ENCODE measurements at places on chromosomes 13 and 19. TPM values are rescaled to one million over a fixed set of nuclear protein-coding genes. Genes with fewer than 3 reads are reported as not detected.

The MRPL57 gene
- 24.9 TPM for total RNA-seq

The ZNF611 gene
- 3.2 TPM for total RNA-seq

The POSTN gene
- 0.05 TPM for total RNA-seq

The ALG11 gene
- total RNA-seq = 6.1 TPM

The CEACAM3 gene
- not detected for total RNA-seq

The SPACA4 gene
- not detected for total RNA-seq

The RFPL4A gene
- 0.48 TPM for total RNA-seq

The GRIN2D gene
- 7.7 TPM for total RNA-seq

The LIPE gene
- total RNA-seq = 1.4 TPM

The ADAMTSL5 gene
- total RNA-seq = 3.8 TPM

The IRGC gene
- not detected for total RNA-seq

The ZNF878 gene
- not detected for total RNA-seq

The IGSF23 gene
- 0.53 TPM for total RNA-seq

The LAIR2 gene
- total RNA-seq = not detected

The OR7D2 gene
- 0.02 TPM for total RNA-seq

Data from A549 treated with AZD2906 at 1 μM for 4 hours (cell line).